ENCODE measurements at places on chromosomes 2 and 18.

GRCh38 chr18:22339913-22340312 is 77.8 kb downstream of the CTAGE1 start:
- no peak for DNase-seq

DNA sequence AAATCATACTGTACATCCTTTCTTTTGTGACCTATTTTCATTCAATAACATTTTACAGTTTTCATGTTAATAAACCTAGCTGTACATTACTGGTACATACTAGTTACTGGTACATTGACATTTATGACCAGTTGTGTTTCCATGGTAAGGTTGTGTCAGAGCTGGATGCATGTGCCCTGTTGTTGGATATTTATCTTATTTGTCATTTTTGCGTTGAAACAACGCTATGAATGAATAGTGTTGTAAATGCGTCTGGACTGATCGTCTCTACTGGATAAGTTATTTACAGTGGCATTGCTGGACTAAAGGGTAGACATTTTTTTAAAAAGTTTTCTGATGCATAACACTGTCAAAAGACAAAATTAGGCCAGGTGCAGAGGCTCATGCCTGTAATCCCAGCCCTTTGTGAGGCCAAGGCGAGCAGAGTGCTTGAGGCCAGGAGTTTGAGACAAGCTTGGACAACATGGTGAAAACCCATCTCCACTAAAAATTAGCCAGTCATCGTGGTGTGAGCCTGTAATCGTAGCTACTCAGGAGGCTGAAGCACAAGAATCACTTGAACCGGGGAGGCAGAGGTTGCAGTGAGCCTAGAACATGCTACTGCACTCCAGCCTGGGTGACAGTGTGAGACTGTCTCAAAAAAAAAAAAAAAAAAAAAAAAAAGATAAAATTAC is 40.2 kb downstream of the MCFD2 start:
- no peak for DNase-seq

GRCh38 chr2:15092691-15093090 is 460.2 kb downstream of the LRATD1 start:
- DNase-seq: no peak

DNA sequence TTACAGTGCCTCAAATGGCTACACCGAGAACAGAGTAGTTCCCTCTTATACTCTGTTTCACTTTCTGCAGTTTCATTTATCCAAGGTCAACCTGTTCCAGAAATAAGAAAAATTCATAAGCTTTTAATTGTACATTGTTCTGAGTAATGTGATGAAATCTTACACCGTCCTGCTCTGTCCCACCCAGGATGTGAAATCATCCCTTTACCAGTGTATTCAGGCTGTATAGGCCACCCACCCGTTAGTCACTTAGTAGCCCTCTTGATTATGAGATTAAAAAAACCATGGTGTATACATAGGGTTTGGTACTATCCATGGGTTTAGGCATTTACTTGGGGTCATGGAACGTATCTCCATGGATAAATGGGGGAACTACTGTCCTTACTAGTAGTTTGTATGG is 29.8 kb downstream of the STARD6 start:
- no peak for DNase-seq

- no peak for DNase-seq
Observed at GRCh38 chr18:50560681-50561629, 1.1 kb downstream of the MAPK4 start.

GRCh38 chr2:156670104-156670503 is 233.9 kb downstream of the GPD2 start:
- DNase-seq: no peak

- DNase-seq: peak; percentile 22
Observed at GRCh38 chr2:11784747-11785610, 38.5 kb downstream of the LPIN1 start.

GRCh38 chr2:65779021-65779420 is 346.6 kb upstream of the SPRED2 start:
- no peak for DNase-seq

- peak; percentile 38 for DNase-seq
Observed at GRCh38 chr18:79819968-79820351, 22.2 kb downstream of the KCNG2 start.

DNA sequence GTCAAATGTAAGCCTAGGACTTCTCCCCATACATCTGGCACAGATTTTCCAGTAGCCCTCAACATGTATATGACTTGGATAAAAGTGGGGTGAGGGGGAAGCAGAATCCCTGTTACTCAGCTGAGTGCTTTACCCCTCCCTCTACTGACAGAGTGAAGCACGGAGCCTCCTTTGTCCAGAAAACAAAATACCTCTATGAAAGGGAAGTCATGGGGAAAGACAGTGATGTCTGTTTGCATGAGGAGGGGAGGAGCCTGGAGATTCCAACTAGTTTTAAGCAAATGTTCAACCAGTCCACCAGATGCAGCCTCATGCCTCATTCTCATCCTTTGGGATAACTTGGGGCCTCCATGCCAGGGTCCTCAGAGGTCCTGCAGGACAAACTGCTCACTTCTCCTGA is 203.9 kb downstream of the SMAD2 start:
- no peak for DNase-seq

- no peak for DNase-seq
Observed at GRCh38 chr18:62336618-62337017, 11.5 kb downstream of the TNFRSF11A start.

DNA sequence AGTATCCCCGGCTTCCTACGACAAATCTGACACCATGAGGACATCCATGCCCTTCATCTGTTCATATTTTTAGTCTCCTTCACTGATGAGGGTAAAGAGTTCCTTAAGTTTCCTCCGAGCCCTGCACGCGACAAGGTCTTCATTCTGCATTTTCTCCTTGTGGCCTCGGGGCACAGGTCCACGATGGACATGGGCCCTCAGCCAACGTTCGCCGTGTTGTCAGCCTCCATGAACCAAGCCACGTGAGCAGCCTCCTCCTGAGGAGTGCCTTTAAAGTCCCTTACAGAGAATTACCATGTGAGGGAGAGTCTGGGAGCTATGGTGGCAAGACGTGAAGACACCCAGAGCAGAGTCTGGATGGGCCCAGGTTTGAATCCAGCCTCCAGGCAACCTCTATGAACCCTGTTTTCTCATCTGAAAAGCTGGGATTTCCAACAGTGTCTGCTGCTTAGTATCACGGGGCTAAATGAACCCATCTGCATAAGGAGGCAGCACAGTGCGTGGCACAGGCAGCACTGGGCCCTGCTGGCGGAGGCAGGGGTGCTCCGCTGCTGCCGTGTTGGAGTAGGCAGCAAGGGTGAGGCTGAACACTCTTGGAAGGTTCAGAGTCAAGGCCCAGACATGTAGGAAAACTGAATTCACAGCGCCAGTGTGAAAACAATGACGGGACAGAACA is 54.1 kb downstream of the EIPR1 start:
- DNase-seq: no peak

- no peak for DNase-seq
Observed at GRCh38 chr2:3174626-3175567, 202.7 kb downstream of the EIPR1 start.

GRCh38 chr2:207228402-207228801 is 62.7 kb upstream of the KLF7 start:
- DNase-seq: no peak

GRCh38 chr2:88735853-88736252 is 44.4 kb downstream of the RPIA start:
- no peak for DNase-seq

DNA sequence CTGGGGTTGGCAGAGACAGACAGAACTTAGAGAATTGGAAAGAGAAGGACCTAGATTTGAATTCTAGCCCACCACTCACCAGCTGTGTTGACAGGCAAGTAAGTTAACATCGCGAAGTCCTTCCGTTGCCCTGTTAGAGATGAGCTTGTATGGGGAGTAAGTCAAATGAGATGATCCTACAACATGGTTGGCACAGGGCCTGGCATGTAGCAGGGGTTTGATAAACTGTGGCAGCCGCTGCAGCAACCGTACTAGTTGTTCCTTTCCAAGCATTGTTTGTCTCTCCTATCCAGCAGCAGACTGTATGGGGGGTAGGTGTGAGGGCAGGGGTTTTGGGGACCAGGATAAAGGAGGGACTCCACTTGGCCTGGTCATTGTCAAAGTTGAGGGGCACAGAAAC is 16.0 kb downstream of the TET3 start:
- DNase-seq: no peak

DNA sequence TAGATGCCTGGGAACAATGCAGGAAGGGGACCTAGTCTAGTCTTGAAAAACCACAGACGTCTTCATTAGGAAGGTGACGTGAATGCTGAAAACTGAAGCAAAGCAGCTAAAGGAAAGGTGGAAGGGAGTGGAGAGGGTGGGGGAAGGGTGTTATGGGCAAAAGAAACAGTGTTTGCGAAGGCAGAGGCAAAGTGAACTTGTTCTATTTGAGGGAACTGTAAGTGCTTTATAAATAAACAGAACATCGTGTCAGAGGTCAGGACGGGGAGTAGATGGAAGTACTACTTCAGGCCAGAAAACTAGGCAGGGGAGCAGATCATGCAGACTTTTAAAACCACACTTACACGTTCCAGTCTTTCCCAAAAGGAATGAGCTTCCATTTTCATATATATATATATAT is 57.8 kb downstream of the FASTKD2 start:
- DNase-seq: no peak

- no peak for DNase-seq
Observed at GRCh38 chr2:186533717-186534116, 47.7 kb downstream of the ZC3H15 start.

GRCh38 chr2:98579926-98580325 is 28.4 kb downstream of the COA5 start:
- DNase-seq: no peak

- DNase-seq: no peak
Observed at GRCh38 chr2:188207554-188207953, 84.1 kb upstream of the GULP1 start.

Data from GM12865 (cell line).